ENCODE measurements at places on chromosomes 3 and 15. TPM values are rescaled to one million over a fixed set of nuclear protein-coding genes. Genes with fewer than 3 reads are reported as not detected.

Gene C2CD4B
- not detected for total RNA-seq

Gene HDGFL3
- total RNA-seq, result 24.5 TPM

Gene NRROS
- 0.58 TPM for total RNA-seq

Gene NANOGP8
- total RNA-seq, result 0.15 TPM

Gene PLCB2
- total RNA-seq, result 0.17 TPM

Gene ACKR2
- 0.15 TPM for total RNA-seq

Gene NEK11
- total RNA-seq, result 11.6 TPM

Gene TLR9
- under 0.01 TPM for total RNA-seq

Gene LINS1
- 14.1 TPM for total RNA-seq

Gene AHSG
- not detected for total RNA-seq

Gene GALNT15
- total RNA-seq, result 93.0 TPM

Gene ITPKA
- total RNA-seq, result 5.5 TPM

Gene ST8SIA2
- not detected for total RNA-seq

Gene TRH
- not detected for total RNA-seq

Gene BNC1
- total RNA-seq, result 7.9 TPM

Gene TMED3
- 121 TPM for total RNA-seq

Gene C3orf70
- total RNA-seq, result 0.87 TPM

Gene TMEM212
- total RNA-seq, result not detected

Gene TNFAIP8L3
- 47.5 TPM for total RNA-seq

Gene COPS2
- 100 TPM for total RNA-seq

Gene LRRC34
- total RNA-seq, result 7.9 TPM

Gene P4HTM
- total RNA-seq, result 36.5 TPM

Gene GPR149
- total RNA-seq, result not detected

Gene A4GNT
- total RNA-seq, result not detected

Gene ATP2B2
- total RNA-seq, result not detected

Gene SERPINI2
- not detected for total RNA-seq

Gene USP13
- 12.4 TPM for total RNA-seq

Gene DNASE1L3
- total RNA-seq, result not detected

Gene SLC28A1
- total RNA-seq, result not detected

Gene LRRN1
- under 0.01 TPM for total RNA-seq

Gene MAP1A
- total RNA-seq, result 180 TPM

Gene INSYN1
- 0.73 TPM for total RNA-seq

Gene STAB1
- 1.6 TPM for total RNA-seq
